ENCODE measurements at places on chromosomes 4 and X.

- peak; percentile 33 for DNase-seq
These were observed 4.7 kb downstream of the RASGEF1B start for GRCh38 chr4:81466841-81467671.

GRCh38 chr4:52939739-52940138, 77.6 kb downstream of the RASL11B start:
- no peak for DNase-seq

DNA sequence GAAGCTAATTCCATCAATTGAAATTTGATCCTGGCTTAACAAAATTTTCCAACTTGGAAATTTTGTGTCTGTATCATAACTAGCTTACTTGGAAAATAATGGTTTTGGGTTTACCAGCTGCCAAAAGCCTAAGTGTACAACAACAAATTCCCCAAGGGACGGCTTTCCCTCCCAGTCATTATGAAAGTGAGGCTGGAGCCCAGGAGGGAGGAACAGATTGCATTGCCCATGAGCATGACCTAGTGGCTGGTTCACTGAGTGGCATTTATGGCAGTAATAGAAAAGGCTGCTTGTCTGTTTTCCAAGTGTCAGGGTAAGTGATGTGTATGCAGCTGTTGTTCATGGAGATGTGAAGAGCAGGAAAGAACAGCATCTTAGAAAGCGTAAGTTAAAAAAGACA, 70.8 kb upstream of the HHIP start:
- no peak for DNase-seq

DNA sequence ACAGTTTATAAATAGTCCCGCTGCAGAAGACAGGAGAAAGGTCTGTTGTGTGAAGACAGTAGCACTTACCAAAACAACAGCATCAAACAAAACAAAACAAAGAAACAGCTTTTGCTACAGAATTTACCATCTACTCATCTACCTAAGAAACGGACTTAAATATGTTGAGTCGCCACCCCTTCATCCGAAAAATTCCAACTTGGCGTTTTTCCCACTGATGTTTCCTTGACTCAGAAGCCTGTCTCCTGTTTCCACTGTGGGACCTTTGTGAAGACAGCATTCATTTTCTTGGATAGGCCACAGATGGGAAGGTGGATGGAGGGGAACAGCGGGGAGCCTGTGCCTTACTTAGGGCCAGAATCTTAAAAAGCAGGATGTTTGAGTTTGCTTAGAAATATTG, 1.3 kb upstream of the ITM2A start:
- no peak for DNase-seq

DNA sequence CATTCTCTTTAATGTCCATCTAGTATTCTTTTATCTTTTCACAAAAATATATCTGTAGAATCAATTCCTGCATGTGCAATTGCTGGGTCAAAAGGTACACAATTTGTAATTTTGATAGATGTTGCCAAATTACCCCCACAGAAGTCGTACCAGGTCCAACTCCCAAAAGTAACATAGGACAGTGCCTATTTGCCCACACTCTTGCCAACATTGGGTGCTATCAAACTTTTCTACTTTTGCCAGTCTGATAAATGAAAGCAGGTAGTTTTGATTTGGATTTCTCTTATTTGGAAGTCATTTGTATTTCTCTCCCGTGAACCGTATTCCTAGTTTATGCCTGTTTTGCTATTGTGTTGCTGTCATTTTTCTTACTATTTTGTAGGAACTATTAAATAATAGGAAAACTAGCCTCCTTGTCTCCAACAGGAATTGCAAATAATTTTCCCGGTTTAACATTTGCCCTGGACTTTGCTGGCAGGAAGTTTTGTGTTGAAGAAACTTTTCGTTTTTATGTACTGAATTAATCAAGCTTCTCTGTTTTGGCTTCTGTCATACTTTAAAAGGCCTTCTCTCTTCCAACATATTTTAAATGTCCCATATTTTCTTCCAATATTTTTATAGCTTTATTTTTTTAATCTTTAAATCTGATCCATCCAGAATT, 33.1 kb downstream of the ZNF275 start:
- no peak for DNase-seq

DNA sequence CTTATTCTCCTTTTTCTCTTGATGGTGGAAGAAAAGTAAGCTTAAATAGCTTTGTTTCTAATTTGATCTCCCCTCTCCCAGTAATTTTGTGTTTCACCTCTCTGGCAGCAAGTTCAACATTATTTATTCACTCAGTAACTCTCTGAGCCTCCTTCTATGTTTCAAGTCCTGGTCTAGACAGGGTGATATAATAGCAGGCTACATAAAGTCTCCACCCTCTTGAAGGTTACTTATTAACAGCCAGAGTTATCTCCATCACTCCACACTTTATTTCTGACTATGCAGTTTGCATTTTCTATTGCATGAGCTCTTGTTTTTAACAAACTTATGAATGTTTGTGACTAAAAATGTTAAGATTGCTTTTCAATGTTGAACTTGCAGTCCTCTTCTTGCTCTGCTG, 17.8 kb upstream of the ANOS1 start:
- no peak for DNase-seq

- DNase-seq = no peak
These were observed 10.0 kb upstream of the AP1S2 start for GRCh38 chrX:15864629-15865028.

DNA sequence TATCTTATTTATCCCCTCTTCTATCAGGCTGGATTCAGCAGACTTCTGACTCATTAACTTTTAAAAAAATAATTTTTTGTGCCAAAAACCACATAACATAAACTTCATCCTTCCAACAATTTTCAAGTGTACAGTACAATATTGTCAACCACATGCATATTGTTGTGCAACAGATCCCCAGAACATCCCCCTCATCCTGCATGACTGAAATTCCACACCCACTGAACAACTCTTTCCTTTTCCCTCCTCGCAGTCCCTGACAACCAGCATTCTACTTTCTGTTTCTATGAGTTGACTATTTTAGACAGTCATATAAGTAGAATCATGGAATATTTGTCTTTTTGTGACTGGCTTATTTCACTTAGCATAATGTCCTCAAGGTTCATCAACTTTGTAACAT, 2.2 kb upstream of the MID2 start:
- DNase-seq = no peak

GRCh38 chr4:55069248-55069647, 56.1 kb downstream of the KDR start:
- no peak for DNase-seq

GRCh38 chr4:98643755-98644154, 14.7 kb downstream of the TSPAN5 start:
- no peak for DNase-seq

DNA sequence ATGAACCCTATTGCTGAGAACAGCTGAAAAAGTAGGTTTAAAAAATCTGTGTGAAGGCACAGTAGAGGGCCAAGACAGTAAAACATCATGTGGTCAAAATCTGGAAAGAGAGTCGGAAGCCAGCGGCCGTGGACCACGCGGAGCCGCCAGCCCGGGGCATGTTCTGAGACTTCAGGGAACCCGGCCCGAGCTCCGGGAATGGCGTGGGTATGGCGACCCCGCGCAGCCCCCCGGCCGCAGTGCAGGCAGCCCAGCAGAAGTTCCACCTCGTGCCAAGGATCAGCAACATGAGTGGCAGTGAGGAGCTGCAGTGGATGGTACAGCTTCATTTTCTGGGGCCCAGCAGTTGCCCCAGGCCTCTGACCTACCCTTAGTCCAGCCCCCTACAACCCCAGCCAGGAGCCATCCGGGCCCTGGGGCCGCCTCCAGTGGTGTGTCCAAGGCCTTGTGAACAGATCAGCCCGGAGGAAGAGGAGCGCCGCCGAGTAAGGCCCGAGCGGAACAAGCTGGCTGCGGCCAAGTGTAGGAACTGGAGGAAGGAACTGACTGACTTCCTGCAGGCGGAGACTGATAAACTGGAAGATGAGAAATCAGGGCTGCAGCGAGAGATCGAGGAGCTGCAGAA, 94.2 kb downstream of the LARP1B start:
- DNase-seq = no peak

GRCh38 chr4:18441676-18442075, 420.1 kb upstream of the LCORL start:
- no peak for DNase-seq

GRCh38 chr4:175951794-175952193, 113.8 kb upstream of the WDR17 start:
- no peak for DNase-seq

DNA sequence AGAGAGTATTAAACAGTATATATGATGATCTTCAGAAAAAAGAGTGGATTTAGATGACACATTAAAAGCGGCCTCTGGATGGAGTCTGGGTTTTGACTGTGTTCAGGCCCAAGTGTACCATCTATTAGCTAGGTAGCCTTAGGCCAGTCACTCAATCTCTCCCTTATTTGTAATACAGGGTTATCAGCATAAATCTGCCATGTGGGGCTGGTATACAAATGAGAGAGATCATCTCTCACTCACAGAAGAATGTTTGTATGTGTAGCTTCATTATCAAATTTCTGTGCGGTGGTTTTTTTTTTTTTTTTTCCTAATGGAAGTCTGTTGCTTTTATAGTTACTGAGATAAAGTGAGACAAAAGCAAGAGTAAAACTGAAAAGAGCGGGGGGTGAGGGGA, 12.7 kb downstream of the SLC2A9 start:
- no peak for DNase-seq

- DNase-seq = no peak
These were observed 425.2 kb upstream of the FTHL17 start for GRCh38 chrX:31497086-31497485.

GRCh38 chr4:108110450-108110849, 58.3 kb downstream of the LEF1 start:
- no peak for DNase-seq

DNA sequence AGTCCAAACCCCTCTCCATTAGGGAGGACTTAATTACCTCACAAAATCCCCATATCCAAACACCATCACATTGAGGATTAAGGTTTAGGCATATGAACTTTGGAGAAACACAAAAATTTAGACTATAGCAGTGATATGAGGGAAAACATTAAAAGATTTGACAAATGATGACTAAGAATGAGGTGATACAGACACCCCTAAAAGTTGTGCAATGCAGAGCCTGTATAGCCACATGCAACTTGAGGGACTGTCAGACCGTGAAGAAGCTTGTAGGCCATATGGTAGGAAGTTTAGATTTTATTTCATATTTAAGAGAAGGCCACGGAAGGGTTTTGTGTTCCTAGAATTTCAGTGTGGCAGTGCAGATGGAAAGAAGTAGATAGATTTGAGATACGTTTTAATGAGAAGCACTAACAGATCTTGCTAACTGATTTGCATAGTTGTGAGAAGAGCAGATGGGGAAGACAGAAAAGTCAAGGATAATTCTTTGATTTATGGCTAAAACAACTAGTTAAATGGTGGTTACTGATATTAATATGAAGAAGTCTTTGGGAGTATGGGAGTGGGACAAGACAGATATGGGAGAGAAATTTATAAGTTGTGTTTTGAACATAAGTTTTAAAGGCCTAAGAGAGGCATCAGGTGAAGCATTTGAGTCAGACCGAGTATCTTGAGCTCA, 5.5 kb upstream of the FIP1L1 start:
- no peak for DNase-seq

DNA sequence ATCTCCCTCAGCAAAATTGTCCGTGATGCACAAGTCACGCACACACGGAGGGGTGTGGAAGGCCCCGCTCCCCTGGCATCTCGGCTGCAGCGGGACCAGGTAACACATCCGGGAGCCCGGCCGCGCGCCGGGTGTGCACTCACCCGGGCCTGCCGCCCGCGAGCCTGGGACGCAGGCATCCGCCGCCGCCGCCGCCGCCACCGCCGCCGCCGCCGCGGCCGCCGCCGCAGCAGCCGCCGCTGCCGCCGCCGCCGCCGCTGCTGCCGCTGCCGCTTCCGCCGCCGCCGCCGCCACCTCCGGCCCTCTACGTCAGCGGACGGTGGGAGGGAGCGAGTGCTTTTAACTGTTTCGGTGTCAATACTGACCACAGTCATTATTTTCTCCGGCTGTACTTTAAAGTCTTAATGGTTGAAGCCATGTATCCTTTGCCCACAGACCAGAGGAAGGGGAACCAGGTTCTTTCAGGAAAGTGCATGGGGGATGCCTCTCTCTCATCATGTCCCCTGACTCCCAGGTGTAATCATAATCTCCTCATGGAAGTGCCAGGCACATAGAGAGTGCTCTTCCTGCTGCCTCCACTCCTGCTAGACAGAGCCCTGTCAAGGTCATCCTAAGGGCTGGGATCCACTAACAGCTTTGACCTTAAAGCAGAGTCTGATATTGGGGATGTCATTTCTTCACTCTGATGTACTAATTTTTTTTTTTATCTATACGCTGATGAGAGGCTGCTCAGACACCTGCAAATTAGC, 38.0 kb downstream of the MAGEE2 start:
- DNase-seq = peak; percentile 23

DNA sequence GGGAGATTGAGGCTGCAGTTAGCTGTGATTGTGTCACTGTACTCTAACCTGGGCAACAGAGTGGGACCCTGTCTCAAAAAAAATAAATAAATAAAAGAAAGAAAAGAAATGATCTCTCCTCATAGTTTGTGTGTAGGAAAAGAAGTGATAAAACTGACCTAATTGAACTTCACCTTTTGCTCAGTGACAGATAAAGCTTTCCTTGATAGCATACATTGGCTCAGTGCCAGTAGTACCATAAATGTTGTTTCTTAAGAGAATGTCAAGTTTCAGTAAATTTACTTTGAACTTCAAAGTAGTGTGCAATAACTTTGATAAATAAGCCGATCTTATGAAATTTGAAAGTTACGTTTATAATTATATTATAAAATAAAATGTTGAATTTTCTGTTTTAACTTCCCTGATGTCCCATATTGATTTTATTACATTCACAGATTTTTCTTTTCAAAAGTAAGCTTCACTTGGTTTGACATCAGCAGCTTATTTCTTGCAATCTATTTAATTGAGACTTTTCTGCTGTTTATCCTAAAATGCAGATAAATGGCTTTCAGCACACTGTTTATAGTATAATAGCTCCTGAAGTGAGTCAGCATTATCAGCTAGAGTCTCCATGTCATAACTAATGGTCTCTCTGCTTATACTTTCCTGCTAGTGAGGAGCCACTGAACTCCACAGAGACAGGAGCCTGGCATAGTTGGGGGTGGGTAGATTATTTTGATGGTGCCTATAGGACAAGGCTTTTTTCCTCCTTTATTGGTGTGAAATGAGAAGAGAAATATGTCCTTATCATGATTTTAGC, 330.1 kb downstream of the BMPR1B start:
- DNase-seq = no peak

DNA sequence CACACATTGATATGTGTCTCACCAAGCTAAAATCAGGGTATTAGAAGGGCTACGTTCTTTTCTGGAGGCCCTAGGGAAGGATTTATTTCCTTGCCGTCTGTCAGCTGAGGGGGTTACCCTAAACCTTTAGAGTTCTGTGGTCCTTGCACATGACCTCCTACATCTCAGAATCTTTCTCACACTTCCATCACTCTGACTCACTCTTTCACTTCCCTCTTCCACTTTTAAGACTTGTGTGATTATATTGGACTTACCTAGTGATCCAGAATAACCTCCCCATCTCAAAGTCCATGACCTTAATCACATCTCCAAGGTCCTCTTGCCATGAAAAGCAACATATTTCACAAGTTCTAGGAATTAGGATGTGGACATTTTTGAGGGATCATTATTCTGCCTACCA, 53.6 kb upstream of the FUNDC1 start:
- no peak for DNase-seq

GRCh38 chrX:39611468-39611867, 486.3 kb downstream of the BCOR start:
- DNase-seq = no peak

All from right kidney (tissue), 9 donors.